Cortex of kidney (tissue), 1 donor: ENCODE measurements at places on chromosomes 1 and 21.

DNA sequence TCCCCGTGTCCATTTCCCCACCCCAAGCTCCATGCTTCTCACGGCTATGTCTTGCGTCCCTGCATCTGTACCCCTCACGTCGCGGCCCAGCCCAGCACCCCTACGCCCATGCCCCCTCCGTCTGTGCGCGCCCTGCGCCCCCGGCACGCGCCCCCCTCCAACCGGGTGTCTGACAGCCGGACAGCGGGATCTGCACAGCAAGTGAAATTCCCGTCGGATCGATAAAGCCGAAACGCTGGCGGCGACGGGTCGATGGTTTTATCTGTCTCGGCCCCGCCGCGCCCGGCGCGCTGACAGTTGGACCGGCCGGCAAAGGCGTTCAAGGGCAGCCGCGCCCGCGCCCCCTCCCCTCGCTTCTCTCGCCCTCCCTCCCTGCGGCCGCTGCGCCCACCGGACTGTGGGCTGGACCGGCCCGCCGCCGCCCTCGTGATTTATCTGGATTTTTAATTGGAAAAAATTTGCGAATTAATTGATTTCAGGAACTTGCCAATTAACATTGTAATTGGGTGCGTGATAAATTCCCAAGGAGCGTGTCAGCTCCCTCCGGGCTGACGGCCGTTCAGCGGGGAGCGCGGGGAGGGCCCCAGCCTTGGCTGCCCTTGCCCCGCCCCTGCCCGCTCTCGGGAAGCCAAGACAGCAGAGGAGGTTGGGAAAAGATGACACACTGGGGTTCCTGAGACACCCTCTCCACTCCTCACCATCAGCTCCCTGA, 57.1 kb downstream of the TMEM53 start:
- no peak for DNase-seq

DNA sequence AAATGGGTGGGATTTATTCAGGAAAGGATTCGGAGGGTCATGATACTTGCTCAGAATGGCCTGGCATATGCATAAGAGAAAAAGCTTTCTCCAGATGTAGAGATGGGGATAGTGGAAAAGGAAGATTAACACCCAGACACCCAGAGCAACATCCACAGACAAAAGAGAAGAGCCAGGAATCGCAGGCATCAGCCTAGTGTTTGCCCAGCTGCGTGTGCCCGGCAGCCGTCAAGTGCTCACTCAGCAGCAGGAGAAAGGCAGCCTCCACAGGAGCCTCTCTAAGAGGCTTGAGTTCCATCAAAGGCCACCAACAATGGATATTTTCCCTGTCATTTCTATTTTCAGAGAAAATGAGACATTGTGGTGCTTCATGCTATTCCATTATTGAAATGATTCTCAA, 54.7 kb downstream of the NTPCR start:
- DNase-seq = no peak

DNA sequence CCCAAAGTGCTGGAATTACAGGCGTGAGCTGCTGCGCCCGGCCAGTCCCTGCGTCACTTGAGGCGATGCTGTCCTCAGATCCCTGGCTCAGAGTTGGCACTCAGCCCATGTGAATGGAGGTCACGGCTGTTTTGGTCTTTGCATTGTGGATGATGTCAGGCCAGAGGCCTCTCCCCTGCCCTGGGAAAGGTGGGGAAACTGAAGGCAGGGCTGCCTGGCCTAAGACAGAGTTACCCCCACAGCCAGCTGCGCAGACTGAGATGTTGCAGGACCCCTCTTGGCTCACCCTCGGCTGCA, 821 bp downstream of the MASP2 start:
- DNase-seq = no peak

DNA sequence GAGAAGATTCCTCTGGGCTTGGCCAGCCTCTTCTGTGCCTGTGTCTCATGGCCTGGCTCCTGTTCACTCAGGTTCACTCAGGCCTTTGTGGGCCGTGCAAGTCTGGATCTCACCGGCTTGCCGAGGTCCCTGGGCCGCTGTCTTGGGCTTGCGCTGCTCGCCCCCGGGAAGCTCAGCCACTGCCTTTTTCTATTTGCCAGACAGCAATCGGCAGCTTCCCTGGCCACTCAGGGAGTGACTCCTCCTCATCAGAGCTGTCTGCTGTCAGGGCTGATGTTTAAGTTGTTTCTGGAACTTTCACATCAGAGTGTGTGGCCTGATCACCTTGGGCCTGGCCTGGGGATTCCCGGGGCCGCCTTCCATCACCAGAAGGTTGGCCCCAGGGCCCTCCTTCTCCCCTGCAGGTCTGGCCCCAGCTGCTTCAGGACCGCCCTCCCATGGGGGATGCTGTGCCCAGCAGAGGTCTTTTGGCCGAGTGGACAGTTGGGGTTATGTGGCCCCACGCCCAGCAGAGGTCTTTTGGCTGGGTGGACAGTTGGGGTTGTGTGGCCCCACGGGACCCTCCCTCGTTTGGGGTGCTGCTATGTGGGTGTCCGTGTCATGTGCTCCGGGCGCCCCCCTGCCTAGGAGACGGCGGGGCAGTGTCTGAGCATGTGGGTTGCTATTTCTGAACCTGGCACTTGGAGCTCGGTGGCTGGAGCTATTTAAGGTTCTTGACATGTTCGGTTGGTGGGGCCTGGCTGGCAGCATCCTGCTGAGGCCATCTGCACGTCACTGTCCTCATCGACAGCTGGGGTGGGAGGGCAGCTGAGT, 12.5 kb downstream of the SLX9 start:
- DNase-seq = no peak

DNA sequence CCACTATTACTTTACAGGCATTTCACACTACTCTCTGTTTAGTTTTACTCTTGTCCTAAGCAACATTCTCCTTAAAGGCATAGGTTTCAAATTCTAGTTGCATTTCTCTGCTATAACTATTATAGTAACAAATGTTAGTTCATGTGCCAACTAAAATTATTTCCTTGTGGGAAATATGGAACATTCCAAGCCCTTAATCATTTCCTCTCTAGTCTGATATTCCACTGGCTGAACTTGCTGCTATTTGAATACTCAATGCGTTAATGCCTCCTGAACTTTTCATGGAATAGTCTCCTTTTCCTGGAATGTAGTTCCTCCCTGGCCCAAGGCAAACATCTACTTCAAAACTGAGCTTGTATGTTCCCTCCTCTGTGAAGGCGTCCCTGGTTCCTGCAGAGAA, 19.3 kb upstream of the TBX19 start:
- DNase-seq = no peak

DNA sequence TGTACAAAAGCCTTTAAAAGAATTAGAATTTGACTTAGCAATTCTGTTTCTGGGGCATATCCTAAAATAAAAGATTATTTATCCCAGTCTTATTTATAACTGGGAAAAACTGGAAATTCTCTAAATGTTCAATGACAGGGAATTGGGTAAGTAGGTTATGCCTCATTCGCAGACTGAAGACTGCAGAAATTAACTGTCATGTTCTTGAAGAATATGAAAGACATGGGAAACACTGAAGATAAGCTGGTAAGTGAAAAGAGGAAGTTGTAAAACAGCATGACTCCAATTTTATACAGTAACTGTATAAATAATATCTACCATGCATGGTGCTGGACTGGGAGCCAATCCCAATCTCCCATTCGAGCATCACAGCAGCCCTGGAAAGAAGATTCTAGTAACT, 50.6 kb upstream of the SLC2A1 start:
- no peak for DNase-seq

DNA sequence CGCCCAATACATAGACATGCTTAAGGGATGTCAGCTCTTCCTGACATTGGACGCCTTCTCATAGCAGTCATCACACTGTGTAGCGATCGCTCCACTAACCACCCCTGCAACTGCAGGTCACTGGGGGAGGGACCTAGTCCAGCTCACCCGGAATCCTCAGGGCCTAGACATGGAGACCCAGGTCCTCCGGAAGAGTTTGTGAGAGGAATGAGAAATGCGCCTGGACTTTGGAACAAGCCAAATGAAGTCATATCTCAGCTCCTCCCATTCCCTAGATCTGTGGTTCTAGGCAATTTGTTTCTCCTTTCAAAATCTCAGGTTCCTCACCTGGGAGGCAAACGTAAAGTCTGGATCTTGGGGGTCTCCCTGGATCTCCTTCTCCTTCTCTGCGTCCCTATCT, 253.3 kb downstream of the KAZN start:
- no peak for DNase-seq

GRCh38 chr1:114597949-114598348, 16.5 kb upstream of the BCAS2 start:
- DNase-seq = no peak
